BJ (cell line): ENCODE measurements at places on chromosomes 13 and 19.

DNA sequence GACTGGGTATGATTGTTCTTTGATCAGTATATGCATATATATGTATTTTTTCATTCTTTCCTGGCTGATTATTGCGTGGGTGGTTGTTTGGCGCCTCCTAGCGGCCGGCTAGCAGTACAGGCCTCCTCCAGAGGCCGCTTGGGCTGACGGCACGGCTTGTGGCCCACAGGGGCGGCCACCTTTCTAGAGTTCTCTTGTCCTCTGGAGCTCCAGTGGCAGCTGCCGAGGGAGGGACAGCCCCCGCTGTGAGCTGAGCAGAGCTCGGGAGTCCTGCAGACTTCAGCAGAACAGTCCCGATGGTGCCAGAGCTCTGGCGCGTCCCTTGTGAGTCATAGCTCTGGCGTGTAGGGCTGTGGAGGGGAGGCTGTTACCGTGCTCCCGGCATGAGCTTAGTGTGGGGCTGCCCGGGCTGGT lies 22.5 kb upstream of the ZNF429 start:
- no peak for DNase-seq

GRCh38 chr13:95822303-95822702 lies 145.4 kb downstream of the DNAJC3 start:
- no peak for DNase-seq

DNA sequence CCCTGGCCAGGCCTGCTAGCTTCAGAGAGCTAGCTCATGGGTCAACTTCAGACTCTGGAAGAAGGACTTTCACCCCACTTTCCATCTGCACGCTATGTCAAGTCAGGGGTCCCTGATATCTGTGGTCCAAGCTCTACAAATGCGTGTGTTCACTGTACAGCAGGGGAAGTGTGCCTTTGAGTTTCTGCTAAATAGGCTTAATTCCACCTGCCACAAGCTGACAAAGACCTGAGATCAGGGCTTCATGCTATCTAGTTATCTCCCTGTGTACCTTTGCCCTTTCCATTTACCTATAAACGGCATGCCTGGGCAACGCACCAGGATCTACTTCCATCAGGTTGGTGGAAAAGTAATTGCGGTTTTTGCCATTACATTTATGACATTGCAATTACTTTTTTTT lies 10.7 kb upstream of the SULT2A1 start:
- DNase-seq, result no peak

DNA sequence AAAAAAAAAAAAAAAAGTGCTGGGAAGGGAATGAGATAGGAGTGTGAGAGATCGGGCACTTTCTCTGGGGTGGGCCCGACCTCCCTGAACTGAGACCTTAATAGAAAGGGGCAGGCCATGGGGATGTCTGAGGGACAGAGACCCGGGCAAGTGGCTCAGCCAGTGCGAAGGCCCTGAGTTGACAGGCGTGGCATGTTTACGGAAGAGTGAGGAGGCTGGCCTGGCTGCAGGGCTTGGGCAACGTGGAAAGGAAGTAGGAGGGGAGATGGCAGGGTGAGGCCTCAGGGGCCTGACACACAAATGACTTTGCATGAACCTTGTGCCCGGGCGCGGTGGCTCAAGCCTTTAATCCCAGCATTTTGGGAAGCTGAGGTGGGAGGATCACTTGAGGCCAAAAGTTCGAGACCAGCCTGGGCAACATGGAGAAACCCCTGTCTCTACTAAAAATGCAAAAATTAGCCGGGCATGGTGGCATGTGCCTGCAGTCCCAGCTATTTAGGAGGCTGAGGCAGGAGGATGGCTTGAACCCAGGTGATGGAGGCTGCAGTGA lies 13.9 kb downstream of the FCHO1 start:
- no peak for DNase-seq

DNA sequence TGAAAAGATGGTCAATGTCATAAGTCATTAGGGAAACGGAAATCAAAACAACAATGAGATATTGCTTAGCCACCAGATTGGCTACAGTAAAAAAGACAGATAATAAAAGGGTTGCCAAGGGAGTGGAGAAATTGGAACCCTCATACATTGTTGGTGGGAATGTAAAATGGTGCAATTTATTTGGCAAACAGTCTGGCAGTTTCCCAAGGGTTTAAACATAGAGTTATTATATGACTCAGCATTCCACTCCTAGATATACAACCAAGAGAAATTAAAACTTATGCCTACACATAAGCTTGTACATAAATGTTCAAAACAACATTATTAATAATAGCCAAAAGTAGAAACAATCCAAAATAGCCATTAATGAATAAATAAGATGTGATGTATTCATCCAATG lies 9.9 kb upstream of the ZNF227 start:
- no peak for DNase-seq

DNA sequence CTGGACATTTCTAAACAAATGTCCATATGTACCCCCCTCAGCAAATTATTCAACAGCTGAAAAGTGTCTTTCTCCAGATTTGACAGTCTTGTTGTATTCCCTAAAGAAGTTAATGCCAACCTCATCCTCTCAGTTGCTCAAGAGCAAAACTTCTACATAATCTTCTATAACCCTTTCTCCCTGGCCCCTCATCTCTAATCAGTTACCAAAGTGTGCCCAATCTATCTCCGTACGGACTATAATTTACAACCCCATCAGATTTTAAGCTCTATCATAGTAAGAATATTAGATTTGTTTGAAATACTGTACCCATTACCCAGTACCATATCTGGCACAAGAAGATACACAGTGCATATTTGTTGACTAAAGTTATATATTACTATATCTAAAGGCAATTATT lies 101.5 kb downstream of the FGF14 start:
- DNase-seq, result no peak

DNA sequence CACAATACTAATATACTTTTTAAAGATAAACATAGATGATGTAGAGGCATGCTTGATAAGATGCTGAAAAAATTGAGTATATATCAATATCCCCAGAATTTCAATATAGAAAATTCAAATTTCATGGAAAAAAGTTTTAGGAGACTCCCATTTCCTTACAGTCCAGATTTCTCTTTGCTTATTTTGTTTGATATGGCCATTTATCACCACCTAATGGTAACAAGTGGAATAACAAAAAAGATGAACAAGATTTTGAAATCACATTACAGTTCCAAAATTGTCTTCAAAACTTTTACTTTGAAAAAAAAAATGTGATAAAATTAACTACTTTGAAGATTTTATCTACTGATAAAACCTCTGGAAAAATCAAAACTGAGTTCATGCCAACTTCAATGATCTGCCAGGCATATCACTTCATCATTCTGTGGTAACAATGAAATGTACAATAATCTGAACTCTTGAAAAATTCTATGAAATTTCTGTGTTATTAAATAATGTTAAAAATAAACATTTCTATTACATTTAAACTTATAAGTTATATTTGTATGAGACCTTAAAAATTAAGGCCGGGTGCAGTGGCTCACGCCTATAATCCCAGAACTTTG lies 17.5 kb downstream of the MIPEP start:
- DNase-seq, result no peak

DNA sequence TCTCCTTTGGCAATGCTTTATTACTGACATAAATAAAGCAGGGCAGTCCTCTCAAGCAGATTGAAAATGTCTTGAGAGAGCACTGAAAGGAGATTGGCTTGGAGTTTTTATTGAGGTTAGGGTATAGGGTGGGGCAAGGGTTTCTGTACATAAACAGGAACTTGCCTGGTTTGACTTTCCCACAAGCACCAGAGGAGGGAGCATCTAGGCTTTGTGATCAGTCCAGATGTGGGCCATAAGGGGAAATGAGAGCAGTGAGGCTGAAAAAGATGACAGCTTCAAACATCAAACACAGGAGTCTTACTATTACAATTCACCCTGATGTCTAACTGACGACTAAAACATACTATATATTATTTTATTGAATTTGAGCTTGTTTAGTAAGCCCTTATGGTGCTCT lies 260.9 kb downstream of the MTUS2 start:
- DNase-seq, result no peak

DNA sequence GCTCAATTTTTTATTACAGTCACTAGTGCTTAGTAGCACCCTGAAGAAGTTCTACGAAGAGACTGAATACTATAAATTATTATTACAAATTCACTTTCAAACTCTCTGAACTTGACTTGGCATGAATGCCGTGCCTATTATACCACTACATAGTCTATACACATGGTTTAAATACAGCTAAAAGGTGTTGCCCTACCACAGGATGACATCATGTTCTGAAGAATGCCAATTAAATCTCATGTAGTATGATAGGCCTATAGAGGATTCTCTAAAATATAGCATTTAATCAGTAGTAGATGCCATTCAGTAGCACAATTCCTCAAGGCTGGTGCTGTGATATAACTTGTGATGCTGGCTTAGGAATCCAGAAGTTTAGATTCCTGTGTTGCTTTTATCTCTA lies 16.7 kb upstream of the POSTN start:
- DNase-seq, result no peak

- DNase-seq, result no peak
Measured at GRCh38 chr19:49642492-49643035, 555 bp downstream of the SCAF1 start.

DNA sequence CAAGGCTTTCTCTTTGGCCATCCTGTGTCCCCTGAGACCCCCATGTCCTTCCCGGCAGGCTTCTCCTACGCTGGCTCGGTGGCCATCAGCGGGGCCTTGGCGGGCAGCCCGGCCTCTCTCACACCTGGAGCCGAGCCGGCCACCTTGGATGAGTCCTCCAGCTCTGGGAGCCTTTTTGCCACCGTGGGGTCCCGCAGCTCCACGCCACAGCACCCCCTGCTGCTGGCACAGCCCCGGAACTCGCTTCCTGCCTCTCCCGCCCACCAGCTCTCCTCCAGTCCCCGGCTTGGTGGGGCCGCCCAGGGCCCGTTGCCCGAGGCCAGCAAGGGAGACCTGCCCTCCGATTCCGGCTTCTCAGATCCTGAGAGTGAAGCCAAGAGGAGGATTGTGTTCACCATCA lies 14.2 kb downstream of the PLEKHJ1 start:
- no peak for DNase-seq

GRCh38 chr19:48836089-48837017 lies at the start of gene HSD17B14:
Gene HSD17B14 (minus strand): TSS chr19:48836491. CDS start chr19:48836411, 80 bp downstream.
- no peak for DNase-seq

DNA sequence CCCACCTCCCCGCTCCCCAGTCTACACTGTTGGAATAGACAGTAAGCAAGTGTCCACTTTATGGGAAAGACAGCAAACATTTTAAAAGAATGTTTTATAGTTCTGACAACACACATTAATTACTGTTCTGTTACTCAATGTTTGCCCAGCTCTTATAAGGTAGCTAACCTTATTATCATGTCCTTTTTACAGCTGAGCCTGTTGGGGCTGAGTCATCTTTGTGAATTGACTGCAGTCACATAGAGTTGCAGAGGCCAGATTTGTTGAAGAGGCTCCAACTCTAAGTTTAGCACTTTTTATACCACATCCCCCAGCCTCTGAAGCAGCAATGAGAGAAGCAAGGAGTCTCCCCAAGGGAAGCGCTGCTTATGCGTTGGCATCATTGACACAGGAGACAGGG lies 76.2 kb downstream of the C13orf42 start:
- DNase-seq, result no peak

DNA sequence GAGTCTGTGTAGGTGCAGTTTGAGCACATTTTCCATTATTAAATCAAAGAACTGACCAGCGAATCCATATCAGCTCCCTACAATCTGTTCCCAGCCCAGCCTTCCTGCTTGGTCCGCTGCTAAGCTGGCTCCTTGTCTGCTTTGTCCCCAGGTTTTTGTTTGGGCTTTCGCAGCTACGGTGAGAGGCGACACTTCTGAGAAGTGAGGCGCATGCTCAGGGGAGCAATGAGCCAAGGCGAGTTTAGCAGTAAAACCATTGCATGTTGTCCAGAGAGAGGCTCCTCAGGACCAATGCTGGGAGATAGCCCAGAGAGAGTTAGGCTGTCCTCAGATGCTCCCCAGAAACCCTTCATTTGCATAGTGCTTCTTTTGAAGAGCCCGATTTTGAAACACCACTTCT lies 162.0 kb downstream of the ITGBL1 start:
- no peak for DNase-seq

- no peak for DNase-seq
Measured at GRCh38 chr13:97856304-97856675, 97.2 kb upstream of the IPO5 start.

- DNase-seq, result no peak
Measured at GRCh38 chr13:31441800-31442510, 242.2 kb downstream of the B3GLCT start.

DNA sequence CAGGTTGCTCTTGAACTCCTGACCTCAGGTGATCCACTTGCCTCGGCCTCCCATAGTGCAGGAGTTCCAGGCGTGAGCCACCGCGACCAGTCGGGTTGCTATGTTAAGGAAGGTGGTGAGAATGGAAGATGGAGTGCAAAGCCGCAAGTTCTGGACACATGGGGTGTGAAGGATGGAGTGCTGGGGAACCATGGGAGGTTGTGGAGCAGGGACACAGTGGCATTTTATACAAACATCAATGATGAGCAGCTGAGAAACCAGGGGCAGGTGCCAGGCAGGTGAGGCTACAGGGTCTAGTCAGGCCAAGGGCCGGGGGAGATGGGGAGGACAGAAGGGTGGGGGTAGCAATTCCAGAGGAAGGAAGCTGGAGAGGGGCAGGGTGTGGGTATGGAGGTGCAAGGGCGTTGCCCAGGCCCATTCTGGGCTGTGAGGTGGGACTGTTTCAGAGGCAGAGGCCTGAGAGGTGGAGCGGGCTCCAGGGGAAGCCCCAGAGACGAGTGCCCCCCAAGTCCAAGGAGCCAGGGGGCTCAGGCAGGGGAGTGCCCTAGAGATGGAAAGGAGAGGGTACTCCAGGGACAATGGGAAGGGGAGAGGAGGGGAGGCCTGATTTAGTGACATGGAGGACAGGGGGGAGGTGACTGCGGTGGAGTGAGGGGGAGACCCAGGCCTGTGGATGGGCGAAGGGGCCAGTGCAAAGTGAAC lies 1.9 kb upstream of the RAX2 start:
- no peak for DNase-seq

- no peak for DNase-seq
Measured at GRCh38 chr13:45194081-45194939, 6.5 kb downstream of the KCTD4 start.

DNA sequence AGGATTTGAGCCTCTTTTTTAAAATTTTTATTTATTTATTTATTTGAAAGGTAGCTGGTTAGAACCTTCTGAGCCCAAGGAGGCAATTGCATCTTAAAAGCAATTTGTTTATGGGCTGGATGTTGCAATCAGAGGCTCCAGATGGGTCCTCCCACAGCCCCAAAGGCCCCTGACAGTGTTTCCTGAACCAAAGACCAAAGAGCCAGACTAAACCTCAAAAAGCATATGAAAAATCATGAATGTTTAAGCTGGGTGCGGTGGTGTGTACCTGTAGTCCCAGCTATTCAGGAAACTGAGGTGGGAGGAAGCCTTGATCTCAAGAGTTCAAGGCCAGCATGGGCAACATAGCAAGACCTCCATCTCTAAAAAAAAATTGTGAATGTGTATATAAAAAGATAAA lies 67.8 kb upstream of the RGCC start:
- DNase-seq, result no peak

GRCh38 chr19:32709032-32709431 lies 10.5 kb upstream of the TDRD12 start:
- no peak for DNase-seq
